ENCODE measurements at places on chromosomes 6 and 20.

DNA sequence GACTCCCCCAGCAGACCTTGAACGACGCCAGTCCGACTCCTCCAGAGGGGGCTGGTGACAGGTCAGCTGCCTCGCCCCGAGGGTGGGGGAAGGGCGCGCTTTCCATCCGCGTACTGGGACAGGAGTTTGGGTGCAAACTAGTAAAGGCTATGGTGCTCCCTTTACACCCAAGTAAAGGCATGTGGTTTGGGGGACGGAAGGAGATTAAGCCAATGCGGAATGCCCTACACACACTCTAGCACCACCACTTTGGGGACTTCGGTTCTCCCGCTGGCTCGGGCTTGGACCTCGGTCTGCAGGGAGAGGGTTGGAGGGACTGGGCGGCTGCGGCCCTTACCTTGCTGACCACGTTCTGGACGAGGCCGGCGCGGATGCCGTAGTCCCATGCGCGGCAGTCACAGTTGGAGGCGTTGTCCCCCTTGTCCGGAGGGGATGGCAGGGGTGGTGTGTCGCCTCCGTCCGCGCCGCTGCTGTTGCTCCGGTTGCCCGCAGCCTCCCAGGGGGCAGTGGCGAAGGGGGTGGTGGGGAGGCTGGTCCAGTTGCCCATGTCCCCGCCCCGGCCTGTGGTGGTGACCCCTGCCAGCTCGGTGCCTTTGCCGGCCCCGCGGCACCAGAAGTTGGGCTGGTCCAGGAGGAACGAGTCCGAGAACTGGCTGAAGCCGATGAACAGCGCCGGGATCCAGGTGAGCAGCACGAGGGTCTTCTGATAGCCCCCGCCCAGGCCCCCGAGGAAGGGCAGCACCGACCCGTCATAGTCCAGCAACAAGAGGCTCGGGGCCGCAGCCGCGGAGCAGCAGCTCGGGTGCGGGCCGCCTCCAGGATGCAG lies 1.1 kb downstream of the SLC22A23 start:
- peak; percentile 32 for DNase-seq

- no peak for DNase-seq
These were observed 265.2 kb upstream of the RIN2 start for GRCh38 chr20:19492687-19493336.

DNA sequence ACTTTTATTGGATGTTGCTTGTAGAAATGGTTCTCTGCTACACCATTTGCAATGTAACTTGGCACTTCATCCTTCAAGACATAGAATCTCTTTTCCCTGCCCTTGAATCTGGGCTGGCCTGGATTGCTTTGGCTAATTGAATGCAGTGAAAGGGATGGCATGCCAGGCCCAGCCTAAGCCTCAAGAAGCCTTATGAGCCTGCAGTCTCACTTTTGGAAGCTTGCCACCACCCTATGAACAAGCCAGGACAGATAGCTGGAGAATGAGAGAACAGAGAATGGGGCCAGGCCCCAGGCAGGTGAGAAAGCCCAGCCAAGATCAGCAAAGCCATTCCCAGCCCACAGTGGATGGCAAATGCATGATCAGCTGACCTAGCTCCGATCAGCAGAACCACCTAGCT lies 350.7 kb upstream of the RNF24 start:
- no peak for DNase-seq

DNA sequence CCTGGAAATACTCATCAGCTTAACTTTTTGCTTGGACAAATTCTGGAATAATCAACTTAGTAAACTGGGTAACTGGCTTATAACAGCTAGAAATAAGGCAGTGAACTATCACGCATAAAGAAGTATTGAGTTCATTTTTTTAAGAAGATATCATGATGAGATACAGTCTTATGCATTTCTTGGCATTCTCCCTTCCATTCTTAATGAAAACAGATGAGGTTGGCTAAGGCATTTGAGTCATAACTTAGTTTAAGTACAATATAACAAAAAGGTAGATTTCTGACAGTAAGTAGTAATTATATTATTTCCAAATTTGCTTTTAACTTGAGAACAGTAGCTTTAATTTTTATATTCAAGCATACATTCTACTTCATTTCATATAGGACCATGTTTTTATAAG lies 56.1 kb downstream of the SAMD5 start:
- no peak for DNase-seq

- DNase-seq: no peak
These were observed 17.8 kb downstream of the TMEM30A start for GRCh38 chr6:75266716-75267291.

GRCh38 chr6:150698391-150698790 lies 98.7 kb downstream of the PLEKHG1 start:
- DNase-seq: no peak

DNA sequence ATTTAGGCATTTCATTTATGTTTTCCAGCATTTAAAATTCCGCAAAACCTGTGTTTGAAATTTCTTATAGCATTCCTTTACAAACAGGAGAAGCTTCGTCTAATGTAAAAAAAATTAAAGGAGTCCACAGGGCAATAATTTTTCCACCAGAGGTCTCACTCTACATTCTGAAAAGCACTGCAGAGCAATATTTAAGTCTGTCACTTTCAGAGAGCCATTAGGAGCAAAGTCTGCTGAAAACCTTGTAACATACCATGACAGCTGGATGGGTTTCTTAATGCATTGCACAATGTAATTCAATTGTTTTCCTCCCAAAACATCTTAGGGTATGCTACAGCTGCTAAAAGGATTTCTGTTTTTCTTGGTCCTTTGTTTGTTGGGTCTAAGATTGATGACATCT lies 18.0 kb downstream of the BAG2 start:
- DNase-seq: no peak

DNA sequence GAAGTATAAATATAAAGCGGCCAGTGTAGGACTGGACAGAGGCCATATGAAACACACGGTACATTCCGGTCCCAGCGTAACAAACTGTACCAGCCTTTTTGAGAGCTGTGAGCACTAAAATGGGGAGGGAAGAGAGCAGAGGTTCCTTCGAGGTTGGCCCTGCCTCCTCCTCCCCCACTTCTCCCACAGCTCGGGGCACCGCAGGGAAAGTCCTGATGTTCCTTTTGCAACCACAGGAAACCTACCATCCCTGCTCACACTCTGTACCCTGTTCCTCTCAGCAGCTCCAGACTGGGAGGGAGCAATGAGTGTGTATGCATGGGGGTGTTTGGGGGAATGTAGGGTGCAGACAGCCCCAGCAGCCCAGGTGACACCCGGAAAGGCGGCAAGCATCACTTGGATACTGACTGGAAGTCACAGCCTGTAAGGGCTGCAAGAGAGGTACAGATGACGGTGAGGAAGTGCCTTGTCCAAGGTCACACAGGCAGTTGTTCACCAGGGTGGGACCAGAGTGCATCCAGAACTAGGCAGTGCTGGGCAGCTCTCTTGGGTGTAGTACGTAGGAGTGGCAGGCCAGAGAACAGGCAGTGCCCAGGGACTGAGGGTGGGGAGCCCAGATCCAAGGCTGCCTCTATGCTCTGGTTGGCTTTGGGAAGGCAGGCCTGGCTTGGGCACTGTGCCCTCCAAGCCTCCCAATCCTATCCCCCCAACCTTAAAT lies 11.0 kb upstream of the ARMC12 start:
- peak; percentile 39 for DNase-seq

- no peak for DNase-seq
These were observed 243.8 kb upstream of the FOXQ1 start for GRCh38 chr6:1068068-1068467.

DNA sequence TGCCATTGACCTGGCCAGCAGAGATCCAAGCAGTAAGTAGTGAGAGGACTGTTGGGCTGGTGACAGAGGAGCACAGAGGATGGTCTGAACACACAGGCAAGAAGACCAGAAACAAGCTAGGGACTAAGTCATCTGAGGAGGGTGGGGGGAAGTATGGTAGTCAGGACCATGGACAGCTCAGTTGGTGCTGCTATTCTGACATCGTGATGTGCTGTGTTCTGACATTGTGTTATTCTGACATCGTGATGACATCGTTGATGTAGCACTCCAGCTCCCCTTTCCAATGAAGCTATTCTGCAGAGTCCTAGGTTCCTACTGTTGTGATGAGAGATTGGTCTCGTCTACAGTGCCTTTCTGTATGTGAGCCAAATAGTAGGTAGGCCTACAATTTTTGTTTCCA lies 28.7 kb downstream of the CFAP206 start:
- DNase-seq: peak; percentile 30

DNA sequence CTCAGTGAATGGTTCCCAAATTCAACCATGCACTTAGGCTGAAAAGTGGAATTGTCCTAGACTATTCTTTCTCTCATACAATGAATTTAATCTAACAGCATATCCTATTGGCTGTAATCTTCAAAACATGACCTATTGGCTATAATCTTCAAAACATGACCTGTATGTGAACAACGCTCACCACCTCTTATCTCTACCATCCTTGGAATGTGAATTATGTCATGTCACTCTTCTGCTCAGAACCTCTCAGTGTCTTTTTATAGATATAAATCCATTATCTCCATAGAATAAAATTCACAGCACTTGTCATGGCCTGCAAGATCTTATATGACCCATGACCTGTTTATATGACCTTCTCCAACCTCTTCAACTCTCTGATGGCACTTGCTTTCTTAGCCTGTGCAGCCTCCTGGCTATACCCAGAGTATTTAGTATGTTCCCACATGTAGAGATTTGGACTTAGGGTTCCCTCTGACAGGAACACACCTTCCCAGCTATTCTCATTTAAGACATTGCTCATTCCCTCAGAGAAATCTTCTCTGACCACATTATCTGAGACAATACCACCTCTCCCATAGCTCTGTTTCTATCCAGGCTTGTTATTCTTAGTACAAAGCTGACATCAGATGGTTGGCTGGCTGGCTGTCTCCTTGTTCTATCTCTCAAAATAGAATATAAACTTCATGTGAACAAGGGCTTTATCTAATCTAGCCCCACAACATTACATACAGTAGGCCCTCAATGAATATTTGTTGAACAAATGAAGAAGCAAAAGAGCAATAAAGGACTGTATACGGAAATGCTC lies 275.0 kb upstream of the PREP start:
- DNase-seq: no peak

- no peak for DNase-seq
These were observed 35.9 kb downstream of the MOXD1 start for GRCh38 chr6:132365281-132365907.

- no peak for DNase-seq
These were observed 107.7 kb downstream of the ZDHHC14 start for GRCh38 chr6:157488716-157489118.

GRCh38 chr6:33904050-33904746 lies 100.4 kb upstream of the MLN start:
- DNase-seq: no peak

DNA sequence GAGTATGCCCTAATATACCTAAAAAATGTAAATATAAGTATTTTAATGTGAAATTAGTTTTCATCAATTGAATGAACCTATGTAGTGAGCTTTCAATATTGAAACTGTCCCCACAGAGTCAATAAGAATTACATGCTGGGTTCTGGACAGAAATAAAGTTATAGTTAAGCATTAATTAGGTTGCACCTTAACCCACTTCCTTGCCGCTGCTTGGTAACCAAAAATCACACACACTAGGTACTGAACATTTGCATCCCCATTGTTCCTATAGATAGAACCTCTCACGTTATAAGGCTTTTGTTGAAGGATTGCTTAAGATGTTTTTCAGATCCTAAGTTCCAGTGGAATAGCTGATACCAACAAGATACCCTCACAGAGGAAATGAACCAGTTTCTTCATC lies 237.1 kb upstream of the OPRM1 start:
- DNase-seq: no peak

- DNase-seq: no peak
These were observed 5.0 kb upstream of the TRAF3IP2 start for GRCh38 chr6:111610548-111611172.

DNA sequence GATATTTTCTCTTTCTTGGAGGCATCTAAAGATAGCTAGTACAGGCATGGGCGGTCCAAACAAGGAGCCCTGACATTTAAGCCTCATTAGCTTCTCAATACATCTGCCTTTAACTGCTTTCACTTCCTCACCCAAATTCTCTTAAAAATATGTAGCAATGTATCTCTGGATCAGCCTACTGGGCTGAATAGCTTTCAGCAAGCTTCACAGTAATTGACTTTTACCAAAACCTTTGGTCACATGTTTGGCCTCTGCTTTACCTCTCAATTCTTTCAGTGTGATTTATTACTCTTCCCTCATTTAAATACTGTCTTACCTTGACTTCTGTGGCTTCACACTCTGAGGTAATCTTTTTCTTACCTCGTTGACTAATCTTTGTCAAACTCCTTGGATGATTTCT lies 1618.1 kb downstream of the GRIK2 start:
- DNase-seq: no peak

Measured in T47D (cell line).